ENCODE measurements at places on chromosomes 16 and 17.

GRCh38 chr17:50035945-50036344, 20.0 kb upstream of the ITGA3 start:
- DNase-seq: no peak

DNA sequence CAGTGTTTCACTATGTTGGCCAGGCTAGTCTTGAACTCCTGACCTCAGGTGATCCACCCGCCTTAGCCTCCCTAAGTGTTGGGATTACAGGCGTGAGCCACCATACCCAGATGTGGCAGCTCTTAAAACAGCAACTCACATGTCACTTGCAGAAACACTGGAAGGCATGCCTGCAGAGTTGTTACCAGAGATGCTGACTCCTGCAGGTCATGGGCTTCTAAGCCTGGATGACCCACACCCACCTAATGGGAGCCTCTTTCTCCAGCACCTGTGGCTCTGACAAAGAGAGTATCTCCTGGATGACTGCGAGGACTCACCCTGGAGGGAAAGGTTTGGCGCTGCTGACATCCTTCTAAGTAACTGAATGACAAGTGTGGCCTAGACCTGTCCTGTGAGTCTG, 11.2 kb upstream of the RFWD3 start:
- no peak for DNase-seq

GRCh38 chr16:86914876-86915717, 336.7 kb downstream of the FOXL1 start:
- no peak for DNase-seq

- DNase-seq: no peak
Observed at GRCh38 chr16:13077816-13078215, 176.4 kb downstream of the SHISA9 start.

GRCh38 chr17:80182845-80183223, 13.0 kb downstream of the CARD14 start:
- DNase-seq: no peak

GRCh38 chr17:48336986-48337385, 93.0 kb downstream of the SKAP1 start:
- no peak for DNase-seq

- no peak for DNase-seq
Observed at GRCh38 chr16:66910175-66910940, 8.3 kb downstream of the CDH16 start.

- DNase-seq: no peak
Observed at GRCh38 chr16:17348042-17348783, 122.5 kb downstream of the XYLT1 start.

- no peak for DNase-seq
Observed at GRCh38 chr17:322006-322780, 30.4 kb downstream of the RPH3AL start.

- DNase-seq: no peak
Observed at GRCh38 chr17:15966879-15967248, 21.9 kb downstream of the ADORA2B start.
